A673 (cell line): ENCODE measurements at places on chromosomes 6 and 20.

GRCh38 chr20:39269493-39270217 lies 307.5 kb downstream of the DHX35 start:
- DNase-seq = no peak

DNA sequence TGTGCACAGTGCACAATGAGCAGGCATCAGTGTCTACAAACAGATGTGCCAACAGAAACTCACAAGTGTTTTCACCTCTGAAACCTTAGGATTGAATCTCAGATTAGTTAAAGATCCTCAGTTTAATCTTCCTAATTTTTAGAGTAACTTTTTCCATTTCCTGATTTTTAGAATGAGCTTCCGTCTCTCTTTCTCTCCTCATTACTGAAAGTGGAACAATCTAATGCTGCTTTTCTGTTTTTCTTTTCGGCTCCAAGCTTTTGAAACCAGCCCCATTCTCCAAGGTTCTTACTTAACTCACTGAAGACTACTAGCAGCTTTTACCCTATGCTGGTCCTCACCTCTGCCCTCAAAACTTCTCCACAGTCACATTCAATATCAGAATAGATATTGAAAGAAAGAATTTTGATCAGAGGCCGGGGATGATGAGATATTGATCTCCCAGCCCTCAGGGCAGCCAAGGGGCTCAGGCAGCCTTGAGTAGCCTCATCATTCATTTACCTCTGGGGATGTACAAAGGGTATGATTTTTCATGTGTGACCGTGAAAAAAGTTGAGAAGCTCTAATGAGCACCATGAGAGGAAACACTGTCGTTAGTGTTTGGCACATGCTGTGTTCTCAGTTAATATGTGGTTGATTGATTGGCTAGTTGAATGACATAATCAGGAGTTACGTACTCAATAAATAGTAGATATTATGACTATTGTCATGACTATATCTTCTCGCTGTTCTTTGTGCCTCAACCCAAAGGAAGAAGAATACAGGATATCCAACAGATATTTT lies 11.9 kb upstream of the STK38 start:
- DNase-seq = no peak

DNA sequence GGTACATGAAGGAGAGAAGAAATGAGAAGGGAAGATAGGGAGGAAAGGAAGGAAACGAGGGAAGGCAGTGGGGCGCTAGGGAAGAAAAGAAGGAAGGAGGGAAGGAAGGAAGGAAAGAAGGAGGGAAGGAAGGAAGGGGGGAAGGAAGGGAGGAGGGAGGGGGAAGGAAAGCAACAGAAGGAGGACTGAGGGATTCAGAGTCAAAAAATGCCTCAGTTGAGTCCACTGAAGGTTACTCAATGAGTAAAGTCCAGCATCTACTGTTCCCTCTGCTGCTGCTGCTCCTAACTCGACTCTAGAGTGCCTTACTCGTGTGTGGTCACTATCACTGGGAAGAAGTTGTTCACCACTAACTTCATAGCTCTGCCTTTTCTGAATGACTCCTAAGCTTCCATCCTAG lies 33.8 kb downstream of the PHACTR1 start:
- DNase-seq = no peak

DNA sequence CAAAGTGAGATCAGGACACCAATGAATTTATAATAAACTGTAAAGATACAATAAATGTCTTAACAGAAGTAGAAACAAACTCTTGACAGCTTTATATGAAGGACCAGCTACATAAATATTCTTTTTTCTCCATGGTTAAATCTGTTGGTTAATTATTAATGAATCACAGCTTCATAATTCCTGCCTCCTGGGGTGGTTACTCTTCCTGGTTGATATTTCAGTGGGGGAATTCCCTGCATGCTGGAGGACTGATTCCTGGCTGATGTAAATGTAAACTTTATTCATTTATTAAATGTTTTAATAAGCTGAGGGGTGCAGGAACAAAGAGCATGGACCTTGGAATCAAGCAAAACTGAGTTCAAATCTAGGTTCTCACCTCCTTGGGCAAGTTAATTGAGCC lies 16.2 kb upstream of the RCAN2 start:
- no peak for DNase-seq

- DNase-seq = peak; percentile 74
Measured at GRCh38 chr20:37898233-37899104, 4.5 kb upstream of the VSTM2L start.

DNA sequence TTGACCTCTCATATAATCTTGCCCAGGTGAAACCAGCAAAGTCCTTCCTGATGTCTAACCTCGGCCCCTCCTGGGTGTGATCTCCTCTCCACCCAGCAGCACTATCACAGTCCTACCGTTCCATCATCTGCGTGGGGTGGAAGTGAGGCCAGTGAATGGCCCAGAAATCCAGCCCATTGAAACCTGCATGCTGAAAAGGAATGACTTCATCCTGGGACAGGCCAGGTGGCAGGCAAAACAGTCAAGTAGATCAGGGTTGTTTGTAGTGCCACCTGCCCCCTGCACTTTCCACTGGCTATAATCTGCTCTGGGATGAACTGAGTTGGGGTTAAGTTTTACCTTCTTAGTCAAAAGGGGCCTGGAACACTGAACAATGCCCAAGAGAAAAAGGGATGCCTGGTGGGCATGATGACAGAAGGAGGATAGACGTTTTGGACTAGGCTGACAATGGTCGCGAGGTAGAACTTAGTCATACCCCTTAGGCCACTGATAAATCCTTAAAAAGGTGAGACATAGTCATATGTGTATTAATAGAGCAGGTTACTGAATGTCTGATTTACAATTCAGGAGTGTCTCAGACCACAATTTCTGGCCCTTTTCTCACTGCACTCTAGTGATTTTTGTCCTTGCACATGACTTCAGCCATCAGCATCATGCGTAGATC lies 8.1 kb upstream of the HSP90AB1 start:
- no peak for DNase-seq

DNA sequence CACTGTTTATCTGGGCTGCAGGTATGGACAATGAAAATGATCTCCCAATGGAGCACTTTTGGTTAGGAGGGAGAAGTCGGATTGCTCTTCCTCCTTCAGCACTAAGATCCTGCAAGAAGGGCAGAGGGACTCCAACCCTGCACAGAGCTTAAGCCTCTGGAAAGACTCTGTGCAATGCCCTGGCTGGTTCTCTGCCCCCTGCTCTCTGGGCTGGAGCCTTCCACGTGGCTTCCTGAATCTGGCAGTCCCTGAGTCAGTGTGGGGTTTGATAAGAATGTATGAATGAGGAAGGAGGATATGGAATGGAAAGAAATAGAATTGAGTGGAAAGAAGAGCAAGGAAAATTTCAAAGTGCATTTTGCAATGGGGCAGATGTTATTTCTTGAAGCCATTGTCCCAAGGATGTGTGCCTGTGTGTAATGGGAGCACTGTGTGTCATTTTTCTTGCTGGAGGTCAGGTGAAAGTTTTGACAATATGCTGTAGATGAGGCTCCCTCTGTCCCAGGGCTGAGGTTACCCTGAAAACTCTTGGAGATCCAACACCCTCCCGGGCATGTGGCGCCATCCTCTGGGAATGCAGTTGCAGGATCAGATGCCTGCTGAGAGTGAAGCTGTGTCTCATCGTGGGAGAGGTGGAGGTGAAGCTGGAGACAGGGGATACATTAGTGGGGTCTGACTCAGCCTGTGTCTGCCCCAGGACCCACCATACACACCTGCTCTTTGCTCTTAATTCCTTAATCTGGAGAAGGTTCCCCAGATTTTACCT lies 16.3 kb upstream of the CST9L start:
- no peak for DNase-seq

DNA sequence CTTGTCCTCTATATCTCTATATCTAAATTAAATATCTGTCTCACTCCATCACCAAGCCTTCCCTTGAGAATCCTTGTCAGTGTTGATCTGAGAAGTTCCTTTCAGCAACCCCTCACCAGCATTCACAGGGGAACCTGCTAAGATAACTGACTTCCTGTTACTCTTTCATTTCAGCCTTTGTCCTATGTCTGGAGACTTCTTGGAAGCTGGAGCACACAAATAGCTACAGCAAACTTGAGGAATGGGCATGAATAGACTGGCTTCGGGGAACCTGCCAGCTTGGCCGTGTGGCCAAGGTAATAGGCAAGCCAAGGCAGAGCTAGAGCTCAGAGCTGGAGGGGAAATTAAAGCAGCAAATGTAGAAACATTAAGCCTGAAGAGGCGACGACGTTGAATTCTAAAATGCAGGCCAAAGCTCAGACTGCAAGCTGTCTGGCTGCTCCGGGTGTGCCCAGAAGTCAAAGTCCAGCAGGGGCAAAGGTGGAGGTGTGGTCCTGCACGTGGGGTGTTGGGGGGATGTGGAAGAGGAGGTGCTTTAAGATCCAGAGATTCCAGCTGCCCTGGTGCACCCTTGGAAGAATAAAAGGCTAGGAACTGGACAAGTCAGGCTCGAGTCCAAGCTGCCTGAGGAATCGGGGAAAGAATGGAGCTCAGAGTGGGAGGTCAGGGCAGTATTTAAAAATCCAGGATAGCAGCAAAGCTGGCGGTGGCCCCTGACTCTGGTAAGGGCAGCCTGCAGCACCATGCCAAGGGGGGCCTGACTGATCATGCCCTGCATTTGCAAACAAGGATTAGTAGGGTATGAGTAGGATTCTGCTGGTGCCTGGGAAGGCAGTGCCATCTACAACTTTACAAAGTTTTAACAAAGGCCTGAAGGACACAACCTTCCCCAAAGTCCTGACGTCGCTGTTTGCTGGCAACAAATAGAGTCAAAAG lies 185.0 kb upstream of the SGK1 start:
- DNase-seq = no peak

DNA sequence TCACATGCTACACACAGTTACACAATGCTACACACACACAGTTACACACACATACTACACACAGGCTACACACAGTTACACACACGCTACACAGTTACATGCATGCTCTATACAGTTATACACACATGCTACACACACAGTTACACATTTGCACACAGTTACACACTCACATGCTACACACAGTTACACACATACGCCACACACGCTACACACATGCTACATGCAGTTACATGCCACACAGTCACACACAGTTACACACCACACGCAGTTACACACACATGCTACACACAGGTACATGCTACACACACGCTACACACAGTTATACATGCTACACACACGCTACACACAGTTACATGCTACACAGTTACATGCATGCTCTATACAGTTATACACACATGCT lies 15.6 kb downstream of the MYT1 start:
- DNase-seq = no peak

GRCh38 chr6:147759093-147759492 lies 250.6 kb downstream of the SAMD5 start:
- peak; percentile 27 for DNase-seq

DNA sequence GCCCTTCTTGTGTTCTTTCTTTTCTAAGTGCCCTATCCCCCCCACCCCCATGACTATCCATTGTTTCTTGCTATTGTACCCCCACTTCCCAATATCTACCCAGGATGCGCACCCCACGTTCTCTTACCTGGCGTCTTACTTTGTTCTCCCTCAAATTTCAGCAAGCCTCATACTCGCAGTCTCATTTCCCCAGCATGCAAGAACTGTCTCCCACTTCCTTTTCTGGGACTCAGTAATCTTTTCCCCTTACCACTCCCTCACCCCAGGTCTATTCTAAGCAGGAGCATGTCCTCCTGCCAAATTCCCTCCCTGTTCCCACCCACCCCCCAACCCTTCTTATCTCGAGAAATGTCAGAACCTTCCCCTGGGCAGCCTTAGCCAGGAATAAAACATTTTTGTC lies 1.7 kb upstream of the EHMT2 start:
- DNase-seq = no peak

DNA sequence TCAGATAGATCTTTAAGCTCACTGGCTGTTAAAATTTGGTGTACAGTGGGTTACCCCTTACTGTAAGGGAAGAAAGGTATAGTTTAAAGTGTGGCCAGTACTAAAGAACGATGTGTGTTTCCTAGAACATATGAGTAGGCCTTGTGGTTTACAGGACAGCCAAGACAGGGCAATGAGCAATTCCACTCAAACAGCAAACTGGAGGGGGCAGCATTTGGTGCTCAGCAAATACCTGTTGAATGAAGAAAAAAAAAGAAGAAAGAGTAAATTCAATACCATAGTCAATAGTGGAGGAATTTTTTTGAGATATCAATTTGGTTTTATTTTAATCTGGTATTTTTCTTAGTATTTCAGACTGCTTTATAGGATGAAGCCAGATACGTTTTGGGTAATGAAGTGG lies 3.8 kb upstream of the NCOA5 start:
- DNase-seq = no peak
